Esophagus muscularis mucosa (tissue), 4 donors: ENCODE measurements at places on chromosomes 5 and 9. TPM values are rescaled to one million over a fixed set of nuclear protein-coding genes. Genes with fewer than 3 reads are reported as not detected.

- DNase-seq: no peak
These were observed 80.5 kb downstream of the RAI14 start for GRCh38 chr5:34736445-34737115.

GRCh38 chr9:111481885-111482636 is 2.1 kb downstream of the ECPAS start:
- no peak for DNase-seq

The C9orf153 gene
- total RNA-seq: 0.33 TPM

- DNase-seq: no peak
These were observed 32.6 kb upstream of the EGFL7 start for GRCh38 chr9:136629879-136630661.

DNA sequence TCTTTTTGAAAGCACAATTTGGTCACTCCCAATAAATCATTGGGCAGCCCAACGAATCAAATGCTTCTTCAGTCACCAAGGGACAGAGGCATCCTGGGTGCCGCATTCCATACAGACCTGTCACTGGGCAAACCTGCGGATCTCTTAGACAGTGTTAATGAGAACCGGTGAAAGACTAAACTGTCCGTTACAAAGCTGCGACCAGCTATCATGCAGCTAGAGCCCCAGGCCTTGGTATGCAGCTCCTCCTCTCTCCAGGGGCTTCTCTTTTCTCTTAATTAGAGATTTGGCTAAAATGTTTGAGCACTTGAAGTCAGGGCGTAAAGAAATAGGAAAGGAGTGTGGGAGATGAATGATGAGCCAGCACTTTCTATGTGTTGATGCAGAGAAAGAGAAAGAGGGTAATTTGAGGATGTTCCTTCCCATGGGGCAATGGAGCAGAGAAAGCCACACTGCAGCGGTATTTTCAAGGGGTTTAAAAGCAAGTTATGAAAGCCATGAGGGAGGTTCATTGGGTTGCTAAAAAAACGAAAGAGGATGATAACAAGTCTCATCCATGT is 175.3 kb downstream of the RFK start:
- DNase-seq: no peak

- no peak for DNase-seq
These were observed 84.7 kb downstream of the PARP8 start for GRCh38 chr5:50751064-50751657.

GRCh38 chr5:172658961-172659501 is 18.0 kb downstream of the NEURL1B start:
- DNase-seq: no peak

DNA sequence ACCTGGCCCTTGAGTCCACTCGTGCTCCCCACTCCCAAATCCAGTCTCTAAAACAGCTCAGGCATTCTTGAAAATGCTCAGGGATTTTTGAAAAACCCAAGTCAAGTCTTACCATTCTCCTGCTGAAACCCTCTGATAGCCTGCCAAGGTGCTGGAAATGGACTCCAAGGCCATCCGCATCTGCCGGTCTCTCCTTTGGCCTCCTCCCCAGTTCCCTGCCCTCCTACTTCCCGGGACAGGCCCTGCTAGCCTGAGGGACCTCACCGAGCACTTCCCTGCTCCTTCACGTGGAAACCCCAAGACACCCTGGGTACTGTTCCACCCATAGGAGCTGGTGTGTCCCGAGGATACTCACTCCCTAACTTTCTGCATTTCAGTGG is 49.8 kb upstream of the GADD45G start:
- no peak for DNase-seq

The ZNF300 gene
- total RNA-seq: 2.3 TPM

DNA sequence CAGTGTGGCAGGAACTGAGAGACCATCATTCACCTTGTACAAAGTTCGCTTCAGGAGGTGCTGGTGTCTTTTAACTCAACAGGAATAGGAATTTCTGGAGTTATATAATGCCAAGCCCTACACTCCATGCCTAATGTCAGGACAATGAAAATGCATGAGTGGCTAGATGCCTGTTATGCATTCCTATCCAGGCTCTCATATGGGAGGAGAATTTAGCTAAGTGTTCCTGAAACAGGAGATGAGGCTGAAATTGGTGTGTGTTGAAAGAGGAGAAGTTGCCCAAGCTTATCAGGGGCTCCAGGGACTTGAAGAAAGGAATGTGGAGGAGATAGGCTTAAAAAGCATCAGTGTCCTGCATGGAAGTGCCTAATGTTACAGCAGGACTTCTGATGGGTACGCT is 26.8 kb upstream of the PRUNE2 start:
- DNase-seq: no peak

- DNase-seq: no peak
These were observed 11.4 kb upstream of the ASS1 start for GRCh38 chr9:130433168-130433946.

DNA sequence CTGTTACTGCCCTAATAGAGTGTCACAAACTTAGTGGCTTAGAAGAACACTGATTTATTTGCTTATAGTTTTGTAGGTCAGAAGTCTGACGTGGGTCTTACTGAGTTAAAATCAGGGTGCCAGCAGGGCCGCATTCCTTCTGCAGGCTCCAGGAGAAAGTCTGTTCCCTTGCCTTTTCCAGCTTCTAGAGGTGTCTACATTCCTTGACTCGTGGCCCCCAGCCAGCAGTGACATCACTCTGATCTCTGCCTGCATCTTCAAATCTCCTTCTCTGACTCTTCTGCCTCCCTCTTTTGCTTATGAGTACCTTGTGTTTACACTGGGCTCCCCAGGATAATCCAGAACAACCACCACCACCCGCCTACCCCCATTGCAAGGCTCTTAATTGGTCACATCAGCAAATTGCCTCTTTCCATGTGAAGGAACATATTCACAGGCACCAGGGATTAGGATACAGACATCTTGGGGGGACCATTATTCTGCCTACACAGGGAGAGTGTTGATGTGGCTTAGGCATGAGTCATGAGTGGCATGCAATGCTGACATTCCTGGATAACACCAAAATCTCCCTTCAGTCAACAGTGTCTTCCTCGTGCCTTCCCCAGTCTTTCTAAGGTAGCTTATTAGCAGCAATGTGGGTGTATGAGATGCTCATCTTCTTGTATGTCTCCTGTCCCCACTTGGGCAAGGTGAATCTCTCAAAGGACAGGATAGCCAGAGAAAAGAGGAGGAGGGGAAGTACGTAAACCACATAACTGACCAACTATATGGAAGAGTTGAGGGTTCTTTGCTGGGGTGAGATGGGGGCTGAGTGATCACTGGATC is 24.4 kb downstream of the CYFIP2 start:
- DNase-seq: no peak

The BRD3 gene
- total RNA-seq: 31.6 TPM

- DNase-seq: no peak
These were observed 119.7 kb downstream of the PSD2 start for GRCh38 chr5:139915266-139915665.

The NUTM2G gene
- total RNA-seq: not detected

- DNase-seq: no peak
These were observed 37.3 kb upstream of the CDK5RAP2 start for GRCh38 chr9:120616966-120617935.

DNA sequence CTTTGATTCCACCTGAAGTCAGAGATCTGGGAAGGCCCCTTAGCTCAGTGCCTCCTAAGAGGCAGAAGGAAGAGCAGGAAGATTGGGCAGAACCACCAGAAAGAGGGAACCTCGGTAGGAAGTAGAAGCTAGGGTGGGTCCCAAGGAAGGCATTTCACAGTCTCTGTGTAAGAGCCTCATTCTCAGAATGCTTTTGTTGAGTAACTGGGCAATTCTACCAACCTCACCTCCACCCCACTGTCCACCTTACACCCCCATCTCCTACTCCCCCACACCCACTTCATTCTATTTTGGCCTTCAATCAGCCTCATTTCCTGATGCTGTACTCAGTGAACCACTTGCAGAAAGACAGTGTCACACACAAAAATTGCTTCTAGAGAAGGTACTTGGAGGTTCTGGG is 3.5 kb downstream of the HBEGF start:
- DNase-seq: no peak

The PCDHB12 gene
- total RNA-seq: 2.5 TPM

DNA sequence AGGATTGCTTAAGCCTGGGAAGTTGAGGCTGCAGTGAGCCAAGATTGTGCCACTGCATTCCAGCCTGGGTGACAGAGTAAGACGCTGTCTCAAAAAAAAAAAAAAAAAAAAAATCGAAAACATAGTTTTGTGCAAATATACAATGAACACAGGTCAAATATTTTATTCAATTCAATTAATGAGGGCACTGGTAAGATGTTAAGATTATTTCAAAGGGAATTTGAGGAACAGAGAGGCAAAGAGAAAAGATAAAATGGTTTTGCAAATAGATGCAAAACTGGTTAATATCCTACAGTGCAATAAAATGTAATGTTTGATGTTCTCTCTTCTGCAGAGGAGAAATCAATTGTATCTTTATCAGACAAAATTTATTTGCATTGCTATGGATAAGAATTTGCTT is 39.5 kb upstream of the GNE start:
- no peak for DNase-seq
